ENCODE measurements at places on chromosomes 1 and 21.

- DNase-seq: no peak
These were observed 206.1 kb downstream of the TM2D1 start for GRCh38 chr1:61518670-61519400.

- DNase-seq: no peak
These were observed 317.1 kb downstream of the NTNG1 start for GRCh38 chr1:107457989-107458388.

GRCh38 chr1:222010306-222010705, 268.4 kb upstream of the DUSP10 start:
- DNase-seq: no peak

DNA sequence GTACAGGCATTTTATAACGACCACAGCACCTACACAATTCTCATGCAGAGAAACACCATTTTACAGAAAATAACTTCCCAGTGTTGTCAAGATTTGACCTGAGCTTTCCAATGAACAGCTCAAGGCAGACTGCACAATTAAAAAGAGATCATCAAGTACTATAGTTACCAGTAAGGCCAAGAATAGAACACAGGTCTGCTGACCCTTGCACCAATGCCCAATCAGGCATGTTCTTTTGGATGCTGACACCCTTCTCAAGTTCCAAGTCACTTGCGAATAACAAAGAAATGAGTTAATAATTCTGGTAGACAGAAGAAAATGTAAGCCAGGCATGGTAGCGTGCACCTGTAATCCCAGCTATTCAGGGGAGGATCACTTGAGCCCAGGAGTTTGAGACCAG, 101.9 kb downstream of the SLC45A1 start:
- DNase-seq: no peak

- DNase-seq: no peak
These were observed 71.4 kb upstream of the FAM20B start for GRCh38 chr1:178954325-178954690.

GRCh38 chr1:110565565-110565964, 40.6 kb downstream of the KCNA2 start:
- no peak for DNase-seq

Measured in activated CD4-positive, CD25-positive, alpha-beta regulatory T cell treated with anti-CD3 and anti-CD28 coated beads, Interleukin-2, amount 50 U/mL, for 16 hours (primary cell).